ENCODE measurements at places on chromosomes 11 and 22.

GRCh38 chr22:26444777-26445176 lies 15.7 kb downstream of the ASPHD2 start:
- no peak for DNase-seq

GRCh38 chr22:19547620-19548019 lies 23.4 kb upstream of the CLDN5 start:
- DNase-seq: no peak

GRCh38 chr11:76166314-76166713 lies 40.0 kb downstream of the WNT11 start:
- DNase-seq: no peak

DNA sequence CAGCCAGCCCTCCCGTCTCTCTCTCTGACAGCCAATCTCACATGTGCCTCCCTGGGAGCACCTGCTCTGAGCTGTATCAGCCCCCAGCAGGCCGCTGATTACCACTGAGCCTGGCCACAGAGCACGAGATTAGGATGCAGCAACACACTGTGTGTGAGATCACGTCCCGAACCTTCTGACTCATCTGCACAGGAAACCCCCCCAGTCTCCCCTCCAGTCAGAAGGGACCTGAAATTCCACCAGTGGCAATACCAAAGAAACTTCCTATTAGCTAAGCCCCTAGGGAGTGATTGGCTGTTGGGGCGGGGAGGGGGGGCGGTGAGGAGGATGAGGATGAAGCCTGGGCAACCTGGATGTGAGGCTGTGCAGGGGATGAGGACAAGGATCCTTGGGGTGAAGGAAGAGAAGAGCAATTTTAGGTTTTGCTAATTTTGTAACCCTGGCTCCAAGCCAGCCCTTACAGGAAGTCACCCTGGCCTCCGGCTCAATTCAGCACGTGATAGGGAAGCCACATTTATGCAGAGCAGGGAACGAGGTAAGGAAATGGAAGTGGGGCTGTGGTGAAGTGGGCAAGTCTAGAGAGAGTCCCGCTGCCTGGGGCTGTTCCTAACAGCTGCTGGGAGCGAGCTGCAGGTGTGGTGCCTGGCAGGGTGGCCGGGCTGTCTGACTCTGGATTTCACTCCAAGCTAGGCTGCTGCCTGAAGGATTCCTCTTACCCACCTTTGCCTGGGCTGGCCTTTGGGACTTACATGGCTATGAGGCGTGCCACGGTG lies 1.9 kb downstream of the SLC43A3 start:
- peak; percentile 85 for DNase-seq

- no peak for DNase-seq
Measured at GRCh38 chr22:40203572-40203971, 25.8 kb downstream of the TNRC6B start.

GRCh38 chr11:128324531-128325141 lies 262.7 kb downstream of the ETS1 start:
- peak; percentile 54 for DNase-seq

DNA sequence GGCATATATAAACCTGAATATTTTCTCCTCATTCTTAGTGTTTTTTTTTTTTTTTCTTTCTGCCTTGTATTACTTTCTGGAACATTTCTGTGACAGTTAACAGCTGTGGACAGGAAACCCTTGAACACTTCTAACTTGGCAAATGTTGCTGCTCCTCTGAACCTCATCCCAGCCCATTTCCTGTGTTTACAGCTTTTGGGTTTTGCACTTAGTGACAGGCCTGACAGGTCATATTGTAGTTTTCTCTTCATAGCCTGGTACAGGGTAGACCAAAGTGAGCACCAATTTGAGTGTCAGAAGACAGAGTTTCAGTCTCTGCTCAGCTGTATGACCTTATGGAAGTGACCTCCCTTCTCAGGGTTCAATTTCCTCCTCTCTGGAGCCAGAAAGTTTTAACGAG lies 91.6 kb downstream of the STIM1 start:
- peak; percentile 9 for DNase-seq

DNA sequence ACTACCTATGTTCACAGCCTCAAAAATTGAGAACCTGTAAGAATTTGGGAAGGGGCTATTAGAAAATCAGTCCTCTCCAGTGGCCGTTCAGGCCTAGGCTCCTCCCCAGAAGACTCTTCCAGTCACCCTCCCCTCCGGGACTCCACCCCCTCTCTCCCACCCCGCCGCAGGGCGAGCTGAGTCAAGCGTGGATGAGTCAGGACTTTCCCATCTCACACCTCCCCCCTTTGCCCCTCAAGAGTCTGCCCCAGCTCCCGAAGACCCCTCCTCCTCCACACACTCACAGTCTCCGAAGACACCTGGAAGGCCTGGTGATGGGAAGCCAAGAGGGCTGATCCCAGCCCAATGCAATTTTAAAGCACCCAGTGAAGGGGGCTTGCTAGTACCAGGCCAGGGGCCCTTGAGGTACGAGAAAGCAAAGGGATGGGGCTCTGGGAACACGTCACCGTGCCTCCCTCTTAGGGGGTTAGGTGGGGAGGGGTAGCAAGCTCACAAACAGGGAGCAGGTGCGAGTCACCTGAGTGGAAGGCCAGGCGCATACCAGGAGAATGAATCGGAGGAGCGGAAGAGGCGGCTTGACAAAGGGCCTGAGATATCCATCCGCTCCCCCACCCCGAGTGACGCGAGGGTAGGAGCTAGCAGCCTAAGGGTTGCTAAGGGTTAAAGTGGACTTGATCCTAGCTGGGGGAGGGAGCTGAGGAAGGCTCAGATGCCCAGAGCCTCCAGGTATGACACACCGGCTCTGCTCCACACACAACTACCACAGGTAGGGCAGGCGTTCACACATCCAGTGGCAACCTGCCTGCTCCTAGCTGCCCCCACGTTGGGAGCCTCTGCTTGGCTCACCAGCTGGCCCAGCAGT lies 13.6 kb downstream of the BCL9L start:
- peak; percentile 65 for DNase-seq

- no peak for DNase-seq
Measured at GRCh38 chr22:32691101-32691500, 110.4 kb upstream of the TIMP3 start.

DNA sequence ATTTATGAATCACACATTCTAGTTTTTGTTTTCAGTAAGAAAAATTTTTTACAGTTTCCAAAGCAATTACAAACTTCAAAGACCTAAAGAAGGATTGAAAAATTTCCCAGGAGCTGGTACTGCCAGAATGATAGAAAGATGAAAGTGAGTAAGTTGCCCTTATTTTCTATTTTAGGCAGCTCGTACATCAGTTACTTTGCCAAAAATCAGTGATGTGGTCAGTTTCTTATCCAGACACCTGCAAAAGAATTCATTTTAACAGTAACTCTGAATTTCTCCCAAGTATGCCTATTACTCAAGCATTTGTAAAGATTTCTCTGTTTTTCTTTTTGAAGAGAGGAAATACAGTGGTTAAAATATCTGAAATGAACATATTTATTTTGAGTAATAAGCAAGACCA lies 976.3 kb upstream of the RAG2 start:
- DNase-seq: no peak

DNA sequence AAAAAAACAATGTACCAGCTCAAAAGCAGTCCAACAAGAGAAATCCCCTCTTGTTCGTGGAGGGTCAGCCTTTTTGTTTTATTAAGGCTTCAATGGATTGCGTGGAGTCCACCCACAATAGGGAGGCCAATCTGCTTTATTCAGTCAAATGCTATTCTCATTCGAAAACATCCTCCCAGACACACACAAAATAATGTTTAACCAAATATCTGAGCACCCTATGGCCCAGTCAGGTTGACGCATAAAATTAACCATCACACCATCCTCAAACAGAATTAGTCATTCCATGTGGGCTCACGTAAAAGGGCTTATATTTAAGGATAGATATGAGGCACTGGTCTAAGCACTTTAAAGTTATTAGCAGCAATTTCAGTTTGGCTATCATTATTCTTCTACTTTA lies 58.9 kb upstream of the DEUP1 start:
- no peak for DNase-seq

- DNase-seq: no peak
Measured at GRCh38 chr11:126318574-126319373, 14.9 kb downstream of the DCPS start.

GRCh38 chr11:108496643-108497256 lies 1.4 kb downstream of the POGLUT3 start:
- no peak for DNase-seq

- no peak for DNase-seq
Measured at GRCh38 chr11:86143087-86144030, 74.5 kb upstream of the PICALM start.

GRCh38 chr11:30487200-30487898 lies 98.8 kb downstream of the MPPED2 start:
- no peak for DNase-seq

DNA sequence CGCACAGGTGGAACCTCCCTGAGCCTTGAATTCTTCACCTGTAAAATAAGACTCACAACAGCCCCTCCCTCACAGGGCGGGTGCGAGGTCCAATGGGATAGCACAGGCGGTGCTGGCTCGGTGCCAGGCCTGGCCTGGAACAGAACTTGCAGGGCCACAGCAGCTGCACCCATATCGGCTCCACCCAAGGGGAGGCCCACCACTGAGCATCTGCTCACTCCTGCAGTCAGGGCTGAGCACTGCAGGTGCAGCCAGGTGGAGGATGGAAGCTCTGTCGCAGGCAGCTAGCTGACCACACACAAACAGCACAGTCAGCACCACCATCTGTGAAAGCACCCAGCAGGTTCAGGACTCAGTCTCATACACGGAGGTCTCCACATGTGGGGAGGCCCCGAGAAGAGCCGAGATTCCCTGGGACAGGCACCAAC lies 19.6 kb downstream of the VPS37C start:
- no peak for DNase-seq

- no peak for DNase-seq
Measured at GRCh38 chr22:50727678-50728522, 10.1 kb upstream of the ACR start.

DNA sequence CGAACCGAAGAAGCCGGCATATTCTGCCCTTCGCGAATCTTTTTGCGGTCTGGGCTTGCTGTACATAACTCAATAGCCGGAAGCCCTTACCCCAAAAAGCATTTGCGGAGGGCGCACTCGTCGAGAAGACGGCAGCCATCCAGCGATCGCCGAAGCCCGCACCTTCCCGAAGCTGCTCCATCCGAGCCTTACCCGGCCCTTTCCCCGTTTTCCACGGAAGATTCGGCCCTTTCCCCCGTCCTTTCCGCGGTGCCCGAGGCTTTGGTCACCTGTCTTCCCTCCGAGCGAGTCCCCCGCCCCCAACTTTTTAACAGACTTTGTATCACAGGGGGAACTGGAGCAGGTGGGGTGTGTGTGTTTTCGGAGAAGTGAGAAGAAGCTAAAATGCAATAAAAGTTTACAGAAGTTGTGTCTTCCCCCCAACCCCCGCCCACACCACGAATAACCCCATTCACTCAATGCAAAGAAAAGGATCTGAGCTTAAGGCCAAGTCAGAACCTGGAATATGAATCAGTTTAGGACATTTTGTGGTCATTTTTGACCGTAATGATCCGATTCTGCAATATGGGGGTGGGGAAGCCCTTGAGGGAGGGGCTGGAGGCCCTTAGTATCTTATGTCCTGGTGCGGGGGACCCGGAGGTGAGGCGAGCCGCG lies 99.0 kb upstream of the HSD17B12 start:
- no peak for DNase-seq

DNA sequence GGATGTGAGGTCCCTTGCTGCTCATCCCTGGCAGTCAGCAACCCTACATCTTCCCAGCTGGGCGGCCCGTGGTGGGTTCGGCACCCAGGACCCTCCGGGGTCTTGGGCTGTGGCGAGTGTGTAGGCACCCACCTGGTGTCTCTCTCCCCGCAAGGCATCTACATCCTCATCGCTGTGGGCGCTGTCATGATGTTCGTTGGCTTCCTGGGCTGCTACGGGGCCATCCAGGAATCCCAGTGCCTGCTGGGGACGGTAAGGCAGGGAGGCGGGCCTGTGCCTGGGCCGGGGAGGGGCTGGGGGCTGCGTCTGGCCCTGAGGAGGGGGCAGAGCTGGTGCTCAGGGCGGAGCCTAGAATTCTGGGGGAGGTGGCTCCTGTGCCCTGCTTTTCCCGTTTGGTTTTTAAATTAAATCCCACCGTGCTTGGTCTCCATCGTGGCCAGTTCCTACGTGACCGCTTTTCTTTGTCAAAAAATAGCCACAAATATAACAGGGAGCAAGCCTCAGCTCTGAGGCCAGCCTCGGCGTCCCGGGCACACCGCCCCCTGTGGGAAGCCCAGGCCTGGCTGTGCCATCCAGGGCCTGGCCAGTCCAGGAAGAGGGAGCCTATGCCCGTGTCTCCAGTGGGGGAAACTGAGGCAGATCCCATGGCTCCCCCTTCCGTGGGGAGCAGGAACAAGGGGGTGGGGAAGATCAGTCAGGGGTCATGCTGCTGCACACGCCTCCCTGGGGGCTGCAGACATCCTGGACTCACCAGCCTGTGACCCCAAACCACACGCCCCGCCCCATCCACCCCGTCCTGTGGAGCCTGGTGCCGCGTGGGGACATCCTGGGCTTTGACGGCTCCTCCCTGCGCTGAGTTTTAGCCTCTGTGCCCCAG lies 6.4 kb upstream of the TSSC4 start:
- DNase-seq: no peak

GRCh38 chr11:78764946-78765345 lies 190.3 kb upstream of the NARS2 start:
- no peak for DNase-seq
